Kidney (tissue), 22 donors: ENCODE measurements at places on chromosomes 4 and X. TPM values are rescaled to one million over a fixed set of nuclear protein-coding genes. Genes with fewer than 3 reads are reported as not detected.
A peak's percentile ranks its signal among the peaks of the same experiment; 100 is the strongest.

DNA sequence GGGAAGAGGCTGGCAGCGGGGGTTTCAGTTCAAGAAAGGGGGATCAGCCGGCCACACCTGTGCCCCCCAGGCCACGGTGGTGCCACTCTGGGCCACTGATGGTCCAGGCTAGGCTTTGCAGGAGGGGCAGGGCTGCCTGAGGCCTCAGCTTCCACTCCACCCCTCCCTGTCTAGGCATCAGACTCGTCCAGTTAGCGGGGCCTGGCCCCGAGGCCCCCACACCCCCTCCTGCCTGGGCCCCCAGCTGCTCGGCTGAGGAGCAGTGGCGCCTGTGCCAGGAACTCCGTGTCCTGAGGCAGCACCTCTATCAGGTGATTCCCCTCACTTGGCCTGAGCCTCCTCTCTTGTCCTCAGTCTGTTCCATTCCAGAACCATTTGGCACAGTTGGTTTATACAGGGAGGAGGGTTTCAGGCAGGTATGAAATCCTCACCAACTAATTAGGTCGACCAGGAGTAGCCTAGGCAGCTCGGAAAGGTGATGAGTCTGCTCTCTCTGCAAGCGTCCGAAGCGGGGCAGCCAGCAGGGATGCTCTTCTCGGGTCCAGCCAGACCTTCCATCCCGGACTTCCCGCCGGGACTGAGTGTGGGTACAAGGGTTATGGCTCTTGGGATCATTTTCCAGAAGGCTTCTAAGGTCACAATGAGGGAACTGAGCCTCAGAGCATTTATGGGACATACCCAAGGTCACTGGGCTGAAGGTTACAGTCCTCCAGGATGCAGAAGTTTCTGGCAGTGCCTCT, 2.1 kb downstream of the NSG1 start:
- DNase-seq: no peak

GRCh38 chrX:41184312-41184711, 99.1 kb downstream of the USP9X start:
- no peak for DNase-seq

The TGIF2LX gene
- not detected for polyA plus RNA-seq

GRCh38 chr4:99028187-99028586, 32.7 kb downstream of the METAP1 start:
- no peak for DNase-seq

The PPP1R2C gene
- not detected for polyA plus RNA-seq

The GAGE12H gene
- not detected for polyA plus RNA-seq

DNA sequence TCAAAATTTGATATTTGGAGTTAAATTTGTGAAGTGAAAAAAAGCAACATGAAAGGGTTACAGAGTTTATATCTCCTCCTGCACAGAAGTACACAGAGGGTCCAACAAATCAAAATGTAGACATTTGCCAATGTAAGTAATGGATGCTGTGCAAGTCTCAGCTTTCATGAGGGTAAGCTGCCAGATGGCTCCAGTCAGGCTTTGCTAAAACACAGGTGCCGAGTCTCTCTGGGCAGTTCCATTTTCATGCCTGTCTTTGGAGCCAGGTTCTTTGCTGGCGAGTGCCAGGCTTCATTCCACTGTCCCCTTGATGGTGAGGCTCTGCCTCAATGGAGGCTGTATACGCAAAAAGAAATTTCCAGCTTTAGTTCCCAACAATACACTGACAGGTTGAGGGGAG, 27.9 kb downstream of the SLC4A4 start:
- DNase-seq: peak; percentile 23

- no peak for DNase-seq
Observed at GRCh38 chrX:19625612-19626011, 110.3 kb upstream of the MAP3K15 start.

- no peak for DNase-seq
Observed at GRCh38 chrX:74656079-74656745, 41.8 kb upstream of the RLIM start.

DNA sequence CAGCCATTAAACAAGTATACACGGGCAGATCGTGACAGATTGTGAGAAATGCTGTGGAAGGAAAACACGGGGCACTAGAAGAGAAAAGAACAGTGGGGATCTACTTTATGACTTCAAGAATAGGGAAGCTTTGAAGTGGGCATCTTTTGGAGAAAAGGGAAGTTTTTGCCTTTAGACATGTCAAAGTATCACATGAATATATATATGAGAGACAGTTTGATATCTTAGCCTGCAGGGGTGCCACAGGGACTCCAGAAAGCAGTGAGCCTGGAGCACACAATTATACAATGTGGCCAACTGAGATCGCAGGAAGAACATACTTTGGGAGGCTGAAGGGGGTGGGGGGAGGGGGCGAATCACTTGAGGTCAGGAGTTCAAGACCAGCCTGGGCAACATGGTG, 35.7 kb downstream of the RELL1 start:
- no peak for DNase-seq

DNA sequence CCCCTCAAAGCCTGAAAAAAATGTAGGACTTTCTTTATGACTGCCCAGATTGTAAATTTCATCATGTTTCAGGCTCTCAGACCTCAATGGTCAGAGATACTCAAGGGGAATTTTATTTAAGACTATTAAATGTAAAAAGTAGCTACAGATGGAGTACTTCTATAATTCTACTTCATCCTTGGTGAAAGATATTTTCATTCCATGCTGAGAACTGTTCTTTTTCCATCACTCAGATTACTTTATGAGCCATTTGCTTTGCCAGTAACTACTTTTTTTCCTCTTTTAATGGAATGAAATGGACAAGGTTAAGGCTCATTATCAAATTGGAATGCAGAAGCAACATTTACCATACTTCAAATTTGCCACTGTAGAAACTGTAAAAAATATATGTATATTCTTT, 38.0 kb upstream of the PLS3 start:
- DNase-seq: no peak

DNA sequence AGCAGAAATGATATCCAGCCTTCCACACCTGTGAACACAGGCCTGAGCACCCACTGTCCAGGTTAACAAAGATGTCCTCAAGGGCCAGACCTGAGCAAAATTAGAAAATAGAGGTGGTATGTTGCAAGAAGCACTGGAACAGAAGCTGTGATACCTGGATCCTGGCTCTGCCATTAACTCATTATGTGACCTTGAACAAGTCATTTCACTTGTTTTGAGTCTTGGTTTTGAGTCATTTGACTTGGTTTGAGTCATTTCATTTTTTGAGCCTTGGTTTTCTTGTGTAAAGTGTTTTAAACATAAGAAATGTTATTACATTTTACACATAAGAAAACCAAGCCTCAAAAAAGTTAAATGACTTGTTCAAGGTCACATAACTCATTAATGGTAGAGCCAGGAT, 2.9 kb upstream of the NWD2 start:
- no peak for DNase-seq

- DNase-seq: no peak
Observed at GRCh38 chrX:48826135-48826875, at the start of gene ERAS. Gene ERAS, plus strand, starts transcription at chrX:48826513. Its CDS starts 2,611 bp downstream, at chrX:48829124.

DNA sequence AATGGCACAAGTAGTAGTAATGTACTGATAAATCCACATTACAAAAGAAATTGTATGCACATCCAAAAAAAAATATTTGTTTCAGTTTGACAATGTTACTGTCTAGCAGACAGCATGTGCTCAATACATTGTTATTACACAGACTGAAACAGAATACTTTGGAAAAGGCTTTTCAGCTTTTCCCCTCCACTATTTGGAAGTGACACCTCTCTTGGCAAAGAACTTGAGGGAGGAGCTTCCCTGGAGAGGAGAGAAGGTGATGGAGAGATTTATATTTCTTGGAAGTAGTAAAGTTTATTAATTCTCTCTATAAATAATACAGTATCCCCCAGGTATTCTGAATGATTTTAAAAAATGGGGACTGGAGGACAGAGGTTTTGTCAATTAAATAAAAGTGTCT, 131.8 kb downstream of the SCFD2 start:
- no peak for DNase-seq

DNA sequence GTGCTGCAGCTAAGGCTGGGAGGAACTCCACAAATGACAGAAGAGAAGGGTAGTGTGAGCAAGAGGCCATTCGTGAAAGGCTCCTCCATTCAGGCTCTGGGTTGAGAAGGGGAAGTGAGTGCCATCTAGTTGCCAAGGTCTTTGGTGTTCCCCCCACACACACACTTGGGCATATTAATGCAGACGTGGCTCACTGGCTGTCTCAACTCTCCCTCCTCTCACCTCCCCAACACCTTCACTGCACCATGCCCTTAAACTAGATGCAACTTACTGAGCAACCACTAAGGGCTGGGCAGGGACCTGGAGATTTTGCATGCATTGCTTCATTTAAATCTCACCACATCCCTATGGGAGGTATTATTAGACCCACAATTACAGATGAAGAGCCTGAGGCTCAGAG, 8.7 kb downstream of the CLRN2 start:
- no peak for DNase-seq

DNA sequence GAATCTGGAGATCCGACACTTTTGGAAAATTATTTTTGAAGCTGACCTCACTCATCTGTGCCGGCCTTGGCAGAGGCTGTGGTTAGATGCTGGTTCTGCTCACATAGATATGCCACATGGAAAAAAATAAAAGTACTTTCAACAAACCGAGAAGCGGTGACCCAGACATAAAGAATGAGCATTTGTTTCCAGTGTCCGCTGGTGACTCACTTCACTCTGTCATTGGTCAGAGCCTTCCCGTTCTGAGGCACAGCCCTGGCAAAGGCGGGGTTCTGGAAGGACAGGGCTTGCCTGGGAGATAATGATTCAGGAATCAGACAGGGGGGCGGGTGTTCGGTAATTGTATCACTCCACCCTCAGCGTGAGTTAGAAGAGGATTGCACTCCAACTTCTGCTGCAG, 172.4 kb upstream of the MXRA5 start:
- DNase-seq: no peak

DNA sequence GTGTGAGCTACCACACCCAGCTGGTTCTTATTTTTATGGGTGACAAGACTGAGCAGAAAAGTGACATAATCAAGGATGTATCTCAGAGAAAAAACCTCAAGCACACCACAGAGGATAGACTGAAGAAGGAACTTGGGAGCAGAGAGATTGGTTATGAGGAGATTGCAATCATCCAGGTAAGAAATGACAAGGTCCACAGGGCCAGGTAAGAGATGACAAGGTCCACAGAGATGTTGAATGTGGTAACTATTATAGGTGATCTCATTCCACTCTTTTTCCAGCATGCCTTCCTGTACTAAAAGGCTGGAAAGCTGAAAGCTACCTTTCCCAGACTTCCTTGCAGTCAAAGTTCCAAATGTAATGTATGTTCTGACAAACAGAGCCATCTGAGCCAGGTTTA, 15.9 kb upstream of the RBM47 start:
- DNase-seq: no peak

GRCh38 chr4:149896432-149896831, 80.8 kb upstream of the IQCM start:
- peak; percentile 31 for DNase-seq
